ENCODE measurements at places on chromosomes 13 and 19. TPM values are rescaled to one million over a fixed set of nuclear protein-coding genes. Genes with fewer than 3 reads are reported as not detected.
A peak's percentile ranks its signal among the peaks of the same experiment; 100 is the strongest.

The FREM2 gene
- not detected for total RNA-seq

The CYP4F12 gene
- not detected for total RNA-seq

The KIR2DL4 gene
- total RNA-seq, result not detected

DNA sequence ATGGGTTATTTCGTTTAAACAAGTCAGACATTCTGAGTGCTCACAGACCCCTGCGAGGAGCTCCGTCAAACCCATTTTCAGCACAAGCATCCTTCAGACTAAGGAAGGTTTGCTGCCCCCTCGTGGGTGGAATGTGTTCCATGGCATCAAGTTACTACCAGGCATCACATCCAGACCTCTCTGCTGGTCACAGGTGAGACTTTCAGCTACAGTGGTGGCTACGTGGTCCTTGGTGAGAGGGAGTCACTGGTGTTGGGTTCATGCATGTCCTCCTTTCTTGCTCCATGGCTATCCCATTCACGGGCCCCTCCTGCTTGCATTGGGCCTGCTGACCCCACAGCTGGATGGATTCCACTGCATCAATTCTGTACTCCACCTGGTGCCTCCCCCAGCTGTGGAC, 9.1 kb upstream of the LILRB5 start:
- peak; percentile 60 for DNase-seq

DNA sequence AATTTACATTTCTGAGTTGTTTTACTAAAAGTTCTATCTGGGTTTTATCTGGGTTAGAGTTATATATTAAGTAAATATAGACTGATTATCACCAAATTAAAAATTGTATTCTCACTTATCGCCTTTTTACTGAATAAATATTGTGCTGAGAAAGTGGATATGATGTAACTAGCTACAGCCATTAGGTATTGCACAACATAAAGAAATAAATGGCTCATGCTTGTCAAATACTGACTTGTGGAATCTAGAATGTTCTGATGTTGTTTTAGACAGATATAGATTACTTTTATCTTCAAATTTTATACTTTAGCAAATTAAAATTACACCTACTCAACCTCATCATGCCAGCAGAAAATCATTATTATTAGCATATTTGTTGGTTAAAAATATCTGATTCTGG, 1277.1 kb upstream of the MIR17HG start:
- no peak for DNase-seq

DNA sequence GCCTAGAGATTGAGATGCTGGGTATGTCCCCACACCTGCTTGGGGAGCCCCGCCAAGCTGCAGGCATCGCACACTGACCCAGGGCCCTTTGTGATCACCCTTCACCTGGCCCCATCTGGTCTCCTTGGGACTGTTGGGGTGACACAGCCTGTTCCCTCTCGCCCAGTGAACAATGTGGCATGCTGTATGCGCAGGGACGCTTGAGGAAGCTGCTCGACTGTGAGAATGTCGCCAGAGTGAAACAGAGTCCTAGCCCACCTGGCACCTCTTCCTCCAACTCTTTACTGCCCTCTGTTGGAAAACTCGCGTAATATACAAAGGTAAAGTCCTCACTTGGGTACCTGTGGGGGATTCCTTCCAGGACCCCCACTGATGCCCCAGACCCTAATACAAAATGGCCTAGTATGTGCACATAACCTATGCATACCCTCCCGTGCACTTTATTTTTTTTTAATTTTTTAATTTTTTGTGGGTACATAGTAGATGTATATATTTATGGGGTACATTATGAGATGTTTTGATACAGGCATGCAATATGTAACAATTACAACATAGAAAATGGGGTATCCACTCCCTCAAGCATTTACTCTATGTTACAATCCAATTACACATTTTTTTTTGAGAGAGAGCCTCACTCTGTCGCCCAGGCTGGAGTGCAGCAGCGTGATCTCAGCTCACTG, 9.0 kb downstream of the BLOC1S3 start:
- peak; percentile 27 for DNase-seq

- DNase-seq, result no peak
Observed at GRCh38 chr13:26280822-26281221, 26.9 kb downstream of the CDK8 start.

DNA sequence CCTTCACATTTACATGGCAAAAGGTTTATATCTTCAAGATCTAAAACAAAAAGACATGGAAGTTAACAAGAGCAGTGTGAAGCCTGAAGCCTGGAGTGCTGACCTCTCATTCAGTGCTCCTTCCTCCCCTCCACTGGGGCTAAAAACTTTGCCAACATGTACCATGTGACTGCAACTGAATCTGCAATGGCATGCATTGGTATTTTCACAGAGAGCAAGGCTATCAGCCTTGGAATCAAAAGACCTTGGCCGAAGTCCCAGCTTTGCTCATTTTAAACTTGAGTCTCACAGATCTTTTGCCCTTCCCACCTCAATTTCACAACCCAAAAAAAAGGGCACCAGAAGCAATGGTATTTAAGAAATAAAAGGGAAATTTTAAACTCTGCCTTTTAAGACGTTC, 325.1 kb downstream of the DCT start:
- DNase-seq, result no peak

- no peak for DNase-seq
Observed at GRCh38 chr13:28041031-28041461, 52.6 kb upstream of the URAD start.

DNA sequence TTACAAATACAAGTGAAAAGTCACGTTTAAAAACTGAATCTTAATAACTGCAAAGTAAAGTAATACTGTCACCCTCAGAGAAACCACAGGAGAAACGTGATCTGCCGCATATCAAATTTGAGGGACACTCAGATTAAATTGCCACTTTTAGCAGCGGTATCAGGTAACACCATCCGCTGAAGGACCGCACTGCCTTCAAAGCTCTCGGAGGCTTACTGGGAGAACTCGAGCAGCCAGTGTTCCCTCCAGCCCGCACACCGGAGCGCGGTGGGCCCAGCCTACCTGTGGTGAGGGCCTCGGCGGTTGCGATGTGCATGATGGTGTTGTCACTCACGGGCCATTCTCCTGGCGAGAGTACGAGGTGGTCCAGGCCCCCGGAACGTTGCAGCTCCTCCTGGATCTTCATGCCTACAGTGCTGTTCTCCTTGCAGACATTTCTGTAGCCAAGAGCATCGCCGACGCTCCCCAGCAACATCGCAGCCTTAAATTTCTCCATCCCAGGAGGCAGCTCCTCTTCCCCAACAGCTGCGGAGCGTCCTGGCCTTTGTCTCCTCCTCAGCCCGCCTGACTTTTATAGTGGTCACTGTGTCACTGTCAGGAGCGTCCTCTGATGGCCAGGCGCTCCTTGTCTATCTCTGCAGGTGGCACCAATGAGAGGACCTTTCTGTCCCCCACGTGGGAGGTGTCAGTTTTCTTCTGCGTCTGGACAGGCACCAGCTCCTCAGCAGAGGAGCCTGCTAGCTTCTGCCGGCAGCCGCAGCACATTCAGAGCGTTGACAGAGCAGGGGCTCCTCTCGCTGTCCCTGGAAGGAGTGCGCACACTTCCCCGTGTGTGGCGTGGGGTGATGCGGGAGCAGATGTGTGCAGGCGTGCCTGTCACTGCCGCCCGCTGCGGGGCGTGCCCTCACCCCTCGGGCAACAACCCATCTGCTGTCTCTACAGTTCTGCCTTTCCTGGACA, at the start of gene ADPRHL1:
Gene ADPRHL1, minus strand, starts transcription at position 547 of the 960 bp plus-strand sequence. Its CDS starts 51 bp downstream, at position 496.
- DNase-seq, result no peak

GRCh38 chr19:29001597-29002245, 211.2 kb downstream of the UQCRFS1 start:
- DNase-seq, result no peak

- DNase-seq, result no peak
Observed at GRCh38 chr19:41019346-41019745, 28.3 kb downstream of the CYP2B6 start.

- DNase-seq, result no peak
Observed at GRCh38 chr19:39518458-39518857, 3.5 kb downstream of the SELENOV start.

GRCh38 chr13:87677496-87678371, 6.6 kb downstream of the SLITRK5 start:
- DNase-seq, result no peak

- DNase-seq, result no peak
Observed at GRCh38 chr19:31519256-31519655, 170.0 kb upstream of the TSHZ3 start.

Measured in activated B cell treated with CpG ODN at 0.5 μM for 24 hours (primary cell).